CD4-positive, alpha-beta memory T cell (primary cell): ENCODE measurements at places on chromosomes 13 and 19.

GRCh38 chr13:95231393-95231792, 69.9 kb downstream of the ABCC4 start:
- no peak for DNase-seq

GRCh38 chr19:57282011-57282643, 1.8 kb downstream of the ZNF460 start:
- no peak for DNase-seq

GRCh38 chr19:48741129-48741999, 954 bp upstream of the RASIP1 start:
- no peak for DNase-seq

DNA sequence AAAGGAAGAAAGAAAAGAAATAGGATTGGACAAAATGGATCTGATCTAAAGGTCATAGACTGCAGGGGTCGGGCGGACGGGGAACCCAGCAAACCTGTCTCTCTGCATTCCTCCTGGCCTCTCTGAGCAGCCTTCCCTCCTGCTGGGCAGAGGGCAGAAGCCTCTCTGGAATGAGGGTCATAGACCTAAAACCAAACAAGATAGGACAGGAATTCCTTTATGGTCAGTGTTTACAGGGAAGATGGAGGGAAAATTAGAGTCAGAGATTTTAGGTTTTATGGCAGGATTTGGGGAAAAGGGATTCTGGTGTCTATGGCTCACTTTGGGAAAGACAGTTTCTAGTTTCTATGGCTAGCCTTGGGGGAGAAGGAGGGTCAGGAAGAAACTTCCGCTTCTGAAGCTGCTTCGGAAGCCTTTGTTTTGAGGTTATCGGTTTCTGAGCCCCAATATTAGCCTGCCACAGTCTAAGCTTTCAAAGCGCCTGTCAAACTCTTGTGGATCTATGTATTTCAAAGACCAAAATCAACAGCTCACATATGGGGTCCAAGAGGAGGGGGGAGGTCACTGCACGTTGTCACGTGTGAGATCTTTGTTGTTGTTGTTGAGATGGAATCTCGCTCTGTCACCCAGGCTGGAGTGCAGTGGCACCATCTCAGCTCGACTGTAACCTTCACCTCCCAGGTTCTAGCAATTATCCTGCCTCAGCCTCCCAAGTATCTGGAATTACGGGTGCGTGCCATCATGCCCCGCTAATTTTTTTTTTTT, 18.9 kb upstream of the DPRX start:
- DNase-seq = no peak
